ENCODE measurements at places on chromosomes 13 and 19. TPM values are rescaled to one million over a fixed set of nuclear protein-coding genes. Genes with fewer than 3 reads are reported as not detected.

- no peak for DNase-seq
These were observed 99.6 kb upstream of the MCF2L start for GRCh38 chr13:112869202-112870050.

DCT gene
- not detected for total RNA-seq

DNA sequence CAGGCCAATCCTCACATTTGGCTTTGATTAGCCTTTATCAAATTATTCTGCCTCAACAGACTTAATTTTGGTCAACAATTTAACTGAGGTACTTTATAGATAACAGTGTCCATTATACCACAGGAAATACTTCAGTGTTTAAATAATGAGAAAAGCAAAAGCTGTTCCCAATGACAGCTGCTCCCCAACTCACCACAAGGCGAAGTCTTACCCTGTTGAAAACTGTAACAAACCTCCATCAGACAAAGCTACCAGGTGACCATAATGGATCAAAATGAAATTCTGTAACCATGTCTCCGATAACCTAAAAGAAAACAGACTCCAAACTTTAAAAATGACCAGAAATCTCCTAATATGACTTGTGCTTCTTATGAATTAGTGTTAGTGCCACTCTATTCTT is 50.3 kb downstream of the ZNF44 start:
- no peak for DNase-seq

PRODH2 gene
- not detected for total RNA-seq

GRCh38 chr13:25654322-25654721 is 282.5 kb downstream of the ATP8A2 start:
- no peak for DNase-seq

- DNase-seq: no peak
These were observed 8.1 kb downstream of the PAK4 start for GRCh38 chr19:39133431-39134270.

DNA sequence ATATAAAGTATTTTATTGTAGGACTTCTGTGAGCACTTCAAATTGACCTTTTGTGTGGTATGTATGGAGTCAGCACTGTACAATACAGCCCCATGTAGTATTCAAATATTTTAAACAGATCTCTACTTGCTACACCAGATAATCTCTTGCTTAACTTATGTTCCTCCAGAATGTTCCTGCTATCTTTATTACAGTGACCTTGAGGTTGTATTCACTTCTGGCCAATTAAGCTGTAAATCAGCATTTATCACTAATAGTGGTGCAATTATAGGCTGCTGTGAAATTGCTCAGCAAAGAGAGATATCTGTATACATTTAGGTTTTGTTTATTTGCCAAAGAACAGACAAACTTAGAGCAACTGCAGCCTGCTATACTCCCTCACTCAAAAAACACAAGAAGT is 1218.6 kb downstream of the PCDH17 start:
- DNase-seq: no peak

DNA sequence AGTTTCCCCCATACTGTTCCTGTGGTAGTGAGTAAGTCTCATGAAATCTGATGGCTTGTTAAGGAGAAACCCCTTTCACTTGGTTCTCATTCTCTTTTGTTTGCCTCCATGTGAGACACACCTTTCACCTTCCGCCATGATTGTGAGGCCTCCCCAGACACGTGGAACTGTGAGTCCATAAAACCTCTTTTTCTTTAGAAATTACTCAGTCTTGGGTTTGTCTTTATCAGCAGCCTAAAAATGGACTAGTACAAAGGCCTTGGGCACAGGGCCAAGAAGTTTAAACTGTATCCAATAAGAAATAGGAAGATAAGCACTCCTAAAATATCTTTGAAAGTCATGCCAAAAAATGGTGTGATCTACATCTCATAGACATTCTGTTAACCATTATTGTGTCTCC is 176.9 kb downstream of the TBC1D4 start:
- no peak for DNase-seq

GRCh38 chr13:80448725-80449124 is 107.8 kb upstream of the SPRY2 start:
- DNase-seq: no peak

- DNase-seq: peak; percentile 72
These were observed 18.2 kb downstream of the COMP start for GRCh38 chr19:18772620-18773587.

DNA sequence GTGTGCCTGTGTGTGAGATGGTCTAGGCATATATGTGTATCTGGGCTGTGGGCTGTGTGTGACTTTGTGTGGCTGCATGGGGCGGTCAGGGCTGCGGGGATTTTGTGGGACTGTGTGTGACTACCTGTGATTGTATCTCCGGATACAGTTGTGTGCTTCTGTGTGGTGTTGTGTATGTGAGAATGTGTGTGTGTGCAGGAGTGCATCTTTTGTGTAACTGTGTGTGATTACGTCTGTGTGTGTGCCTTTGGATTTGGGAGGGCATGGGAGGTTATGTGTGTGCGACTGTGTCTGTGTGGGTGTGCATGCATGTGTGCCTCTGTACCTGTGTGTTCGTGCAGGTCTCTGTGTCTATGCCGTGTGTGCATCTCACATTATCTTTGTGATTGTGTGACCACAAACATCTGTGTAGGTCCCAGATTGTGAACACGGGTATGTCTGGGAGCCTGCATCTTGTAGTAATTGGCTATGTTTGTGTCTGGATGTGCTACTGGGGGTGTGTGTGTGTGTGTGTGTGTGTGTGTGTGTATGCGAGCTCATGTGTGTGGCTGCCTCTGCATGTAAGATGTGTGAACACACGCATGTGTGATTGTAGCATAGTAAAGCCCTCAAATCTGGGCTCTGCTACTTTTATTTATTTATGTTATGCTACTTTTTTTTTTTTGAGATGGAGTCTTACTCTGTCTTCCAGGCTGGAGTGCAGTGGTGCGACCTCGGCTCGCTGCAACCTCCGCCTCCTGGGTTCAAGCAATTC is 7.6 kb downstream of the EHD2 start:
- no peak for DNase-seq

- DNase-seq: no peak
These were observed 44.9 kb downstream of the BICRA start for GRCh38 chr19:47653856-47654255.

DNA sequence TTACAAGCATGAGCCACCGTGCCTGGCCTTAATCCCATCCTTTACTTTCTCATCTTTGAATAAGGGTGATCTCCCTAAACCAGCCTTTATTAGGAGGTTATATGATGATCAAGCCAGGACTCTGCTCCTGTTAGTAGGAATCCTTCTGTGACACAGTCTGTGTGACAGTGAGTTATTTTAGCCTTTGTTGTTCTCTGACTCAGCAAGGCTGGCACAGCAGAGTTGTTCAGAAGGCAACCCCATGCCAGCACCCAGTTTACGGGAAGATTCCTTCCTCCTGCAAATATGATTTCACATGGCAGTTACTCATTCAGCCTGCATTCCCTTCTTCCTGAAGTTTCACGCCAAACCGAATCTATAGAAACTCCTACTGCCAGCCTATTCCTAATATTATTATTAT is 10.5 kb upstream of the MIER2 start:
- DNase-seq: no peak

RFPL4A gene
- not detected for total RNA-seq

CFAP97D2 gene
- total RNA-seq: not detected
